ENCODE measurements at places on chromosomes 4 and X.

- no peak for DNase-seq
These were observed 281.0 kb downstream of the RAB28 start for GRCh38 chr4:13203101-13203500.

DNA sequence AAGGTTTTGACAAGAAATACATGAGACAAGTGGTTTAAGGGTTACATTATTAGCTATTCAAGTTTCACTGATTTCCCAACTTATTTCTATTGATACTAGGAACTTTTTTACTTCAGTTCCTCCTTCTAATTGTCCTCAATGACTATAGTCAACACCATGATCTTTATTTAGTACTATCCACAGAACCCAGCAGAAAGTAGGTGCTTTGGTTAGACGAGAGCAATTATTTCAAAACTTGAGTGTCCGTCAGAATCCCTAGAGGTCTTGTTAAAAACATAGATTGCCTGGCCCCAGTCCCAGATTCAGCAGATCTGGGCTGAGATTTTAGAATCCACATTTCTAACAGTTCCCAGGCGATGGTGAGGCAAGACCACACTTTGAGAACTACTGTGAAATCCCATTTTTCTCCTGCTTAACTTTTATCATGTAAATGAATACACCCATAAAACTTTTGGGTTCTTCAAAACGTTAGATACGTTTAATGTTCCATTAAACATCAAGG is 17.9 kb downstream of the EXOC1 start:
- DNase-seq = no peak

GRCh38 chr4:109910256-109910655 is 2.4 kb upstream of the EGF start:
- DNase-seq = no peak

GRCh38 chr4:126957987-126958386 is 674.8 kb upstream of the INTU start:
- DNase-seq = no peak

DNA sequence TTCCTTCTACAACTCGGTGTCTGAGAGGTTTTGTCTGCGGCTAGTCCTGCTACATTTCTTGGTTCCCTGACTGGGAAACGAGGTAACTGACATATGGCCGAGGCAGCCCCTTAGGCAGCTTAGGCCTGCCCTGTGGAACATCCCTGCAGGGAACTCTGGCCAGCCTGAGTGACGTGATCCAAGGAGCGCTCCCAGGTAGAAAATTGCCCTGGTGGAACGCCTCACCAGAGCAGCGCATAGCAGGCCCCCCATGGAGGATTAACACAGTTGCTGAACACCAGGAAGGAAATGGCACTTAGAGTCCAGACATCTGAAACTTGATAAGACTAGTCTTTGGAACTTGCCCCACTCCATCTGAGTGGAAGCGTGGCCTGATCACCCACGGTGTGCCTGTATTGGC is 837.4 kb upstream of the NDST4 start:
- no peak for DNase-seq

DNA sequence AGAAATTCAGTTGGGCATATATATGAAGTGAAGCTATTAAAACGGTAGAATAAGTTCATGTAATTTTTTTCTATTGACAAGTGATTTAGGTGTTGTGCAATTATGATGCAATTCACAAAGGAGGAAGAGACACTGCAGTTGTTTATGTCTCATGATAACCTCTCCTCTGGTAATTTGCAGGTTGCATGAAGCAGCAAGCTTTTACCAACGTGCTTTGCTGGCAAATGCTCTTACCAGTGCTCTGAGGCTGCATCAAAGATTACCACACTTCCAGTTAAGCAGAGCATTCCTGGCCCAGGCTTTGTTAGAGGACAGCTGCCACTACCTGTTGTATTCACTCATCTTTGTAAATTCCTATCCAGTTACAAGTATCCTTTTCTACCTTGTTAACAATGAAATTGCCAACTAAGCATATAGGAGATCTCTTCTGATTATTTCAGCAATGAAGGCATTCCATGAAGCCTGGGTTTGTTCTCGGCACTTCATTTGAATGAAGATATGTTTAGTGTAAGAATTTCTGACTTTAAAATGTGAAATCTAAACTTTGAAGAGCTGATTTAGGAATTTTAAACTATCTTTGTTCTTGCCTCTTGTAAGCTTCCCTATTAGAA is 3.9 kb downstream of the TMEM33 start:
- DNase-seq = no peak

GRCh38 chr4:32488690-32489089 is 1768.5 kb downstream of the PCDH7 start:
- no peak for DNase-seq

- no peak for DNase-seq
These were observed 144.4 kb downstream of the PCDH18 start for GRCh38 chr4:137387924-137388323.

- no peak for DNase-seq
These were observed 172.4 kb downstream of the TLL1 start for GRCh38 chr4:166045457-166045856.

DNA sequence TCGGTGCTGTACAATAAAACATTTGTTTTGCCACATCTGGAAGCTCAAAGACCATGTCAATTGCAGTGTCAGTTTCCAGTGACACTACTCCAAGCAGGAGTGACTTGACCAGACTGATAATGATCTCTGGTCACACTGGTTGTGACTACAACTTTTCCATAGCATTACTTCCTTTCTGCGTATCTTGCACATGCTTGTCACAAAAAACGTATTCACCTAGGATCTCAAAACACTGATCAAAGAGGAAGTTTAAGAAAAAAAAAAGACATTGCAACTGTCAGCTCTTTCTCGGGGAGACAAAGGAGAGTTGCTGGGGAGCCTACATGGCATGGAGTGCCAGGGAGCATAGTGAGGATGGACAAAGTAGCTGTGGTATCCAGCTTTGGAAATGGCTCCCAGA is 60.6 kb downstream of the OPHN1 start:
- DNase-seq = no peak

DNA sequence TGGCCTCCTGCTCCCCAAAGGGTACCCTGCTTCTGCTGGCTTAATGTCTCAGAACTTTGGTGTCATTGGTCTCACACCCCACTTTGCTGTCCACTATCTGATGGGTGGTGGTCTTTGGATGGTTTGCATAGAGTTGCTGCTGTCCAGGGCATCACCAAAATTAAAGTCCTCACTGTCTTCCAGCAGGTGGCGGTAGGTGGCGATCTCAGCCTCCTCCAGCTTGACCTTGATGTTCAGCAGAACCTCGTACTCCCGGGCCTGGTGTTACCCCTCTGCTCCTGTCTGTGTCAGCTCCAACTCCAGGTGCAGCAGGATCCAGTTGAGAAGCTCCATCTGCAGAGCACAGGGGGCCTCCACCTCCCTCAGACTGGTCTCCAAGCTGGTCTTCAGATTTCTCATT is 1169.5 kb upstream of the PABPC4L start:
- peak; percentile 50 for DNase-seq

DNA sequence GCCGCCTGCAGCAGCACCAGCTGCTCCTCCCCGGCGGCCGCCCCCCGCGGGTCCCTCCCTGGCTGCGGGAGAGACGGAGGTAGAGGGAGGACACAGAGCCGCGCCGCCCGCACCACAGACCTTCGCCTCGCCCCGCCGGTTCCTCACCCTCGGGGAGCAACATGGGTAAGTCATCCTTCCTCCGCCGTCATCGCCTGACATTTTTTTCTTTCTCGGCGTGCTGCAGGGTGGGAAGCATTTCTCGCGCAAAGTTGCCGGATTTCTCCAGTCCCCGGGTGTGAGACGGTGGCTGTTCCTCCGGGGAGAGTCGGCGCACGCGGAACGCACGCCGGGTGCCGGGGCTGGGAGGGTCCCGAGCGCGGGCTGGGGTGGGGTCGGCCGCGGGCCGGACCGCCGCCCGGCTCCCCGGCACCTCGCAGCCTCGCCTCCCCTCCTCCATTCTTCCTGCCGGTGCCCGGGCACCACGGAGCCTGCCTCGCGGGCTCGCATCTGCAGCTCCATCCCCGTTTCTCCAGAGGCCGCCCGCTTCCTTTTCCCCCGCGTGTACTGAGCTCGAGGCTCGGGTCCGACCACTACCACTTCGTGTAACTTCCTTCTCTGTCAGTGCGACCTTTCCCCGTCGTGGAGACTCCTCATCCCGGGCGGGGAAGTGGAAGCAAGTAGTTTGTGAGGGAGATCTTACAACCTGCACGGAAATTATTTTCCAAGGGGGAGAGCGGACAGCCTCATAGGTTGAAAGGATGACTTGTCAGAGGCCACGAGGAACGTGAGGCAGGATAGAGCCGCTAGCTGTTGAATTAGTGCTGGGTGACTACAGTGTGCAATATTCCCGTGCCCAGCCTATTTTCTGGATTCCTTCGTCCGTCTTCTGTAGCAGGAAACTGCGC is 464 bp downstream of the RAP1GDS1 start:
- DNase-seq = peak; percentile 32

DNA sequence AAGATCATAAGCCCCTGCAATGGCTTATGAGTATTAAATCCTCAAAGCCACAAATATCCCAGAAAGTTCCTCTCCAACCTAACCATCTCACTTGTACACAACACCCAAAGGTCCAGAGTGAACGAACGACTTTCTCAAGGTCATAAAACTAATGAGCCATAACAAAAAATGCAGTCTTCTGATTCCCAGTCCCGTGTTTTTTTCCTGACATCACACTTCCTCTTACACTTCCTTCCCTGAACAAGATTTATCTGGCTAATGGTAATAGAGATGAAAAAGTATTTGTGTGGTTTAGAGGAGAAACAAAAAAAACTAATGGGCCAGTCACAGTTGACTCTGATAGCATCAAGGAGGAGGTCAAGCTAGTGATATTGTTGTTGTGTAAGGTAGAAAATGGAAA is 99.5 kb upstream of the KLHL13 start:
- no peak for DNase-seq

DNA sequence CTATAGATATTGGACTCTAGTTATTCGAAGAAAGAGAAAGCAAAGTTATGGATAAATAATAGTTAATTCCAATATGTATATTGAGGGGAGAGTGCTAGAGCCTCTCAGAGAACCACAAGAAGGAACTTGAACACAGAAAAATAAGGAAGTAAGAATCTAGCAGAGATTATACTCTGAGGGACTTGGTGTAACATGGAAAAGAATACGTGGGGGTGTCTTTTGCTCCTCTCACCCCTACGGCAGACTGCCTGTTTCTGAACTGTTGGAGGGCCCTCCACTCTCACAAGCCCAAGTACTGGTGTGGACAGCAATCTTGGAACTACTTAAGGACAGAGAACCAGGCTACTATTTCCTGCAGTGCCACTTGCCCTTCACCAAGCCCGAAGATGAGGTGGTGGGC is 1174.4 kb upstream of the PCDH10 start:
- DNase-seq = no peak

DNA sequence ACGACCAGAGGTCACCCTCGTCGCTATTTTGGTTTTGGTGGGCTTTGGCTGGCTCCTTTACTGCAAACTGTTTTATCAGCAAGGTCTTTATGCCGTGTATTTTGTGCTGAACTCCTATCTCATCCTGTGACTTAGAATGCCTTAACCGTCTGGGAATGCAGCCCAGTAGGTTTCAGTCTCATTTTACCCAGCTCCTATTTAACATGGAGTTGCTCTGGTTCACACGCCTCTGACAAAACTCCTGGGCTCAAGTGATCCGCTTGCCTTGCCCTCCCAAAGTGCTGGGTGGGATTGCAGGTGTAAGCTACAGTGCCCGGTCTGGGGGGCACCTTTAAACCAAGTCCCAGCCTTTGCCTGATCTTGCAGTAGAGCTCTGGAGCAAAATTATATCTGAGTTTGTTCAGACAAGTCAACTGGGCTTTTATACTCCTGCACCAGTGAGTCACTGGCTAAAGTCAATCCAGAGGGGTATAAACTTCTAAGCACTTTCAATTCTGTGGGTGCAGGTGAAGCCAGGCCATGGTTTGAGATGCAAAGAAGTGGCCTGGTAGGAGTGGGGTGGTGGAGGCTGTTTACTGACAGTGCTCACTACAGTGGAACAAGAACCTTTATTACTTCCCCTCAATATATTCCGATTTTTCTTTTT is 50.2 kb downstream of the MGST2 start:
- DNase-seq = no peak

- DNase-seq = no peak
These were observed 33.9 kb upstream of the BMP2K start for GRCh38 chr4:78742300-78742699.

DNA sequence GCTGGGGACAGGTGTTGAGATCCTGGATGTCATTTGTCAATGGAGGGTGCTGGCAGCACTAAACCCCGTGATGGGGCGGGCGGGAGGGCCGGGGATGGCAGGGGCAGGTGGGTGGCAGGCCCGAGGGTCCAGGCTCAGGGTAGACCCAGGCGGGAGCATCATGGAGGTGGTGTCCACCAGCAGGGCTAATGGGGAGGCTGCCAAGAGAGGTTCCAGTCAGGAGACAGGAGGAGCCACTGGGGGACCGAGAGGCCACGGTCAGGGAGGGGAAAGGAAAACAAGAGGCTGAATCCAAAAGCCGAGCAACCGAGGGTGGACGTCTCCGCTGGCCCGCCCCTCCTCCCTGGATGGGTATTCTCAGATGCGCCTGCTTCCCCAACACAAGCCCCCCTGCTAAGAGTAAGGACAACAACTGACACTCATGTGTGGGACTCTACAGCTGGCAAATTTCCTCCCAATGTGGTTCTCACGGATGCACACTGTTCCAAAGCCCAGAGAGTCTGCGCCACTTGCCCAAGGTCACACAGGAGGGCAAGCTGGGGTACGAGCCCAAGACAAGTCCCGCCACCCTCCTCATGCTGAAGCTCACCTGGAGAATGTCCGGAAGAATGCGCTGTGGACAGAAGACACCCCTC is 132.0 kb downstream of the CPZ start:
- peak; percentile 22 for DNase-seq

GRCh38 chr4:3712936-3713335 is 53.2 kb upstream of the ADRA2C start:
- DNase-seq = no peak

DNA sequence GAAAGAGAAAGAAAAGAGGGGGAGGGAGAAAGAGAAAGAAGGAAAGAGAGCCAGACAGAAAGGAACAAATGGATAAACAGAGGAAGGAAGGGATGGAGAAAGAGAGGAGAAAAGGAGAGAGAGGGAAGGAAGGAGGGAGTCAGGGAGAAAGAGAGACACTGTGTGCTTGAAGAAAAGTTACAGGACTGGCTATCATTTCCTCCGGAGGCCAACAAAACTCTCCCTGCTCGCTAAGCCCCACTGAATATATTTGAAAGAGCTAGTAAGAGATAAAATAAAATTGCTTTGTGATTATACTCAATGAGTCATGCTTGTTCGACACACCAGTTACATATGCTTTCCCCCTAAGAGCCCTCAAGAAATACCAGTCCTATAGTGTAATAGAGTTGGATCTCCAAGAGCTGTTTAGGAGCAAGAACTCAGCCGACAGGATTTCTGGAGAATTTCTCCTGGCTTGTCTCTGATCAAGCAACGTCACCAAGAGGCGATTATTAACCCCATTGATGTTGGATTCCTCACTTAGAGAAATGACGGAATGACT is 102.2 kb downstream of the MXRA5 start:
- DNase-seq = no peak

- peak; percentile 37 for DNase-seq
These were observed 12.2 kb downstream of the ARHGEF6 start for GRCh38 chrX:136768469-136769084.

GRCh38 chrX:39605183-39605582 is 492.6 kb downstream of the BCOR start:
- no peak for DNase-seq

- no peak for DNase-seq
These were observed 43.5 kb downstream of the DDIT4L start for GRCh38 chr4:100146756-100147155.

All from H9 (cell line).